Prostate gland (tissue), 2 donors: ENCODE measurements at places on chromosomes 3 and 15. TPM values are rescaled to one million over a fixed set of nuclear protein-coding genes. Genes with fewer than 3 reads are reported as not detected.

Gene HCLS1
- 14.6 TPM for total RNA-seq

- DNase-seq = no peak
Measured at GRCh38 chr3:36740787-36741186, 23.6 kb downstream of the DCLK3 start.

- DNase-seq = peak; percentile 52
Measured at GRCh38 chr3:172562871-172563865, 39.9 kb upstream of the TNFSF10 start.

- peak; percentile 9 for DNase-seq
Measured at GRCh38 chr3:55423782-55424181, 63.3 kb downstream of the WNT5A start.

Gene SLC35G2
- 2.9 TPM for total RNA-seq

DNA sequence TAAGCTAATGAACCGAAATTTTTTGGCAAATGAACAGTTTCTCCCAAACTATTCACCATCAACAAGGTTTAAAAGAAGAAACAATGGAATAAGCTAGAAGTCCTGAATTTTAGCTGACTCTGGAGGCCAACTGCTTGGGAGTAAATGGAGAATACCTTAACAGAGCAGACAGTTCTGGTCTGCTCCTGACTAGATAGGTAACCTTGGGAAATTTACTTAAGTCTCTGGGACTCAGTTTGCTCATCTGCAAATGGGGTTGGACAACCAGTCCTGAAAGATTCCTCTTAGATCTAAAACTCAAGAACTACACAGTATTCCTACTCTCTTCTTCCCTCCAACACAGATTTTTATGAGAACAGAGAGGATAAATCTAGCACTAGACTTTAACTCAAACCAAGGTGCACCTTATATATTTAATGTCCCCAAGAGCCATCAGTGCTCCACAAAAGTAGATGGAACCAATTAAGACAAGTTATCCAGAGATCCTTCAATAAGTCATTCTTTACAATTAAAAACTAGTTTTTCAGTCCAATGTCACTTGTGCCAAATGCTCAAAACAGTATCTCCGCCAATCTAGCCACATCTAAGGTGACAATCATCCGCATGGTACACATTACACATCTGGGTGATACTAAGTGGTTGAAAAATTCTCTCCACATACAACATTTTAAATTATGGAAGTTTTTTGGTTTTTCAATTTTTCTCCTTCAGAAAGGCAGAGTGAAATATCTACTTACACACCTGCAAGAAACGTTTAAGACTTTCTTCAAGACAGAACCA, 1.5 kb downstream of the RHOA start:
- DNase-seq = no peak

- DNase-seq = no peak
Measured at GRCh38 chr3:178446059-178446458, 90.2 kb upstream of the KCNMB2 start.

Gene WDR72
- 0.80 TPM for total RNA-seq

DNA sequence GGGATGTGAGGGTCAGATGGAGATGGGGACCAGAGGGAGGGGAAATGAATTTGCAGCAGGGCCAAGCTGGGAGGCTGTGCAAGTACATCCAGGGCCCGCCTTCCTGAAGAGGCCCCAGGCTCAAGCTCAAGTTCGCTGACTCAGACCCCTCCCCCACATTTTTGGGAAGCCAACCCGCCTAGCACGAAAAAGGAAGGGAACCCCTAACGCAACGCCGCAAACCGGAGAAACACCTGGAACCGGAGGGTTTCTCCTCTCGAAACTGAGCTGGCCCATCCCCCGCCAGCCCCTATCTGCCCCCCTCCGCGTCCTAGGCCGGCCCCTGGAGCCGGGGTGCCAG, 624 bp downstream of the AP3B2 start:
- DNase-seq = no peak

Gene GRIP2
- total RNA-seq = 0.27 TPM

DNA sequence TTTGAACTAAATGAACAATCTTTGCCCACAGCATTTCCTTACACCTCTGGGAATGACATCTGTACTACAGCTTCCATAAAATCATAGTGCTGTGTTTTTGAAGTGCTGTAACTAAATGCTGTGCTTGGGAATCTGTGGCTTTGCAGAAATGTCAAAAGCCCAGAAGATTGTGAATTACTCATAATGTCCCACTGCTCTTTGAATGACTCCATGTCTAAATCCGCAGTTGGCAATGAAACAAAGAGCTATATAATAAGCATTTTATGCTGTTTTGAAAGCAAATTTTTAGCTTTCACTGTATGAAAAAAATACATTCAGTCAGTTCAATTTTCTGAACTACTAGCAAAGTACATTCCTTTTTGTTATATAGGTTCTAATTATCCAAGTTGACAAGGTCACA, 88.6 kb upstream of the ADAMTS17 start:
- DNase-seq = no peak

- no peak for DNase-seq
Measured at GRCh38 chr3:154718053-154718452, 288.1 kb upstream of the GPR149 start.

GRCh38 chr3:74121761-74122160, 492.7 kb downstream of the CNTN3 start:
- DNase-seq = no peak

Gene DAZL
- 21.5 TPM for total RNA-seq

DNA sequence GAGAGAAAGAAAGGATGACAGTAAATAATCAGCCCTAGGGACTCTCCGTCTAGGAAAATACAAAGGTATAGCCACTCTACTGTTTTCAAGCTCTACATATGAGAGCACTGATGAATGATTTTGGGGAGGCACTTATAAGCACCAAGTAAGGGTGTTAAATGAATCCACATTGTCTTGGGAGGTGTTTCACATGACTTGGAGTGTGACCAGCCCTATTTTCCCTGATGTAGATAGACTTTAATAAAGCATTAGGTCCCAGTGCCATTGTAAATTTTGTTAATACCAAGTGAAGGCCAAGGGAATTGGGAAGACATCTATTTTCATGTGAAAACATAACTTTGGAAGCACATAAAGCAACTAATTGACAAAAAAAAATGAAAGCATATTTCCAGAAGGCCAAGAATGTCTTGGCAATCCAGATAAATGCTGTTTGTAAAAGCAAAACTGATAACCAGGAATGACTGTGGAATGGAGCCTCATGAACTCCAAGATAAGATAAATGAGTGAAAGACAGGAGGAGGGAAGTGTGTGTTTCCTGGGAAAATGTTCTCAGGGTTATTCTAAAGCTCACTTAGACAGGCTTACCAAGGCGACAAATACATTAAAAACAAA, 96.0 kb upstream of the MYZAP start:
- no peak for DNase-seq

Gene OPA1
- total RNA-seq = 27.1 TPM

- no peak for DNase-seq
Measured at GRCh38 chr15:81851325-81851724, 194.5 kb downstream of the MEX3B start.

GRCh38 chr3:178295292-178295912, 240.8 kb upstream of the KCNMB2 start:
- DNase-seq = no peak

- DNase-seq = peak; percentile 36
Measured at GRCh38 chr15:38707802-38708671, 143.4 kb upstream of the RASGRP1 start.

GRCh38 chr15:50304836-50305235, 39.3 kb upstream of the HDC start:
- no peak for DNase-seq

- peak; percentile 89 for DNase-seq
Measured at GRCh38 chr15:75452364-75452864, 924 bp upstream of the SIN3A start.
